Renal cortical epithelial cell (primary cell): ENCODE measurements at places on chromosomes 2 and 18. TPM values are rescaled to one million over a fixed set of nuclear protein-coding genes. Genes with fewer than 3 reads are reported as not detected.

DNA sequence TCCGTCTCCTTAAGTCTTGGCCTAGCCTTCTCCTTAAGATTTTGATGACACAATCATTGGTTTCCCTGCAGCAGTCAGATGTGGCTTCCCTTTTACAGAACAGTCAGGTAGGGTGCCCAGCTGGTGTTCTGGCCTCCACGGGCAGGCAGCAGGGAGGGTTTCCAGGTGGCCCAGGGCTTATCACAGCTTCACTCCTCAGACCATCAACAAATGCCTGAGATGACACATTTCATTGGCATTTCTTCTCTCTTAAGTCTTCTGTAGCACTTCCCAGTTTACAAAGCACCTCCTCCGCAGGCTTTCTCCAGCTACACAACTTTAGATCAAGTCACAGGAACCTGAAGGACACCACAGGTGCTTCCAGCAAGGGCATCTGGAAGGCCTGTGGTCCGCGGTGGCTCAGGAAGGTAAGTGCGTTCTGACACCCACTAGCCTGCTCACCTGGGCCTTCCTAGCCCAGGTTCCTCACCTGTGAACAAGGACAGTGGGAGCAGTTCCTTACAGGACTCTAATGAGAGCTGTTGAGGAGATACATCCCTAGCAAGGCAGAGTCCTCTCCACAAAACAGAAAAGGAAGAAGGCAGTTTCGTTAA is 37.6 kb downstream of the PTPN18 start:
- DNase-seq, result peak; percentile 48

GRCh38 chr18:61838521-61838920 is 54.3 kb downstream of the RNF152 start:
- DNase-seq, result no peak

GRCh38 chr2:11862049-11862448 is 115.6 kb downstream of the LPIN1 start:
- no peak for DNase-seq

- no peak for DNase-seq
Measured at GRCh38 chr2:193895226-193895625, 1700.5 kb upstream of the TMEFF2 start.

The ALPG gene
- total RNA-seq, result not detected in 2 replicates

The LRRTM4 gene
- total RNA-seq, result 0.10 TPM in 1 of 2 replicates, not detected in the other
